Amniotic stem cell (primary cell): ENCODE measurements at places on chromosomes 2 and 18.
A peak's percentile ranks its signal among the peaks of the same experiment; 100 is the strongest.

- no peak for DNase-seq
These were observed 66.2 kb downstream of the CYP26B1 start for GRCh38 chr2:72081451-72081850.

DNA sequence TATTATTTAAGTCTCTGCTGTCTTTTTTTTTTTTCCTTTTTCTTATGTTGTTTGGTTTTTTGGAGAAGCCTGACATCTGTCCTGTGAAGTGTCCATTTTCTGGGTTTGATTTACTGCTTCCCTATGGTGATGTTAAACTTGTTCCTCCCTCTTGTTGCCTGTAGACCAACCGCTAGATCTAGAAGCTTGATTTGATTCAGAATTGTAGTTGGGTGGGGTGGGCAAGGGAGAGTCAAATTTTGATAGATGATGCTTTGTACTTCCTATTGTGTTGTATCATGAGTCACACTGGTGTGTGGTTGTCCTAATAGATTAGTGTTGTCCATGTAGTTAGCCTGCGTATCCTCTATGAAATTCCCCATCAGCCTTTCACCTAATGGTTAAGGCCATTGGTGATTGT lies 35.4 kb downstream of the CAB39 start:
- no peak for DNase-seq

DNA sequence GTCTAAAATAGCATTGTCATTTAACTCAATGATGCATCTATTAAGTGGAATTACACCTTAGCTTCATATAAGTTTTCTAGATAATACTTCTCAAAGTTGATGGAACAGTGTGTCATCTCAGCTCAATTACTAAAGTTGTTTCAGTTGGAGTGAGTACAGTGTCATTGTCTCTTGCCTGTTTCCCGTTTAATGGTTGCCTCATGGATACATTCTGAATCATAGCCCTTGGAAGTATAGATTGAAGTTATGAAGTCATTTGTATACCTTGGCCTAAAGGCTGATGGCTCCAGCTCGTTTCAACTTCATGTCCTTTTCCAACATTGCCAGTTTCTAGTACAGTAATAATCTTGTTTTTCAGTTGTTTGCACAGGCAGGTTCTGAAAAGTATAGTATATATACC lies 130.5 kb upstream of the NOSTRIN start:
- no peak for DNase-seq

- no peak for DNase-seq
These were observed 139.9 kb upstream of the EPAS1 start for GRCh38 chr2:46157072-46157965.

- DNase-seq, result no peak
These were observed 92.6 kb upstream of the FAM117B start for GRCh38 chr2:202542142-202542541.

- no peak for DNase-seq
These were observed 147.8 kb upstream of the FHL2 start for GRCh38 chr2:105546628-105546974.

DNA sequence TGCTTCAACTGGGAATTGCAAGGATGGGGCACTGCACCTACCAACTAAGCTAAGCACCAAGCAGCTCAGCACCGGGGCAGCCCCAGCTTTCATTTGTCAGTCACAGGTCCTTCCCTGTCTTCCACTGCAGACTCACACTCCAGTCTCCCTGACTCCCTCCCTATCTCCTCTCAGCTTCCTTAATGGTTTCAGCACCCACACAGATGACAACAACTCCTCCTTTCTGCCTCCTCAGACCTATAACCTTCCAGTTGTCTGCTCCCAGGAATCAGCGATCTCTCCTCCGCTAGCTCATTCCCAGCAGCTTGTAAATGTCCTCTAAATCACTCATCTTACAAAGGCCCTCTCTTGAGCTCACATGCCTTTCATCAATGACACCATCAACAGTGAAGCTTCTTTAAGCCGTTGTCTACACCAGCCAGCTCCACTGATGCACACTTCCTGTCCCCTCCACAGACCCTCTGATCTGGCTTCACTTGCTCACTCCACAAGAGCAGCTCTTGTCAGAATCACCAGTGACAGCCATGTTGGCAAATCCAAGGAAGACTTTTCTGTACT lies 32.1 kb downstream of the CLASP1 start:
- no peak for DNase-seq

DNA sequence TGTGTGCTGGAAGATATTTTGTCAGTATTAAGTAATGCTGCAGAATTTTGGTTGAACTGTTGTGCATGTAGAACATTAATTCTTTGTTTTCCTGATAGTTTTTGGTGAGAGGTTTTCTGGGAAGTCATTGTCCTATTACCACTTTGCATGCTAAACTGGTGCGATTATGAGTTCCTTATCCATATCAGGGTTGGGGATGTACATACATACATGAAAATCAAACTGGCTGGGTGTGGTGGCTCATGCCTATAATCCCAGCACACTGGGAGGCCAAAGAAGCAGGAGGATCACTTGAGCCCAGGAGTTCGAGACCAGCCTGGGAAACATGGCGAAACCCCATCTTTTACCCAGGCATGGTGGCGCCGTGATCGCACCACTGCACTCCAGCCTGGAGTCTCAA lies 34.6 kb downstream of the ASAP2 start:
- DNase-seq, result no peak

GRCh38 chr2:236661061-236661761 lies 91.6 kb downstream of the ACKR3 start:
- no peak for DNase-seq

DNA sequence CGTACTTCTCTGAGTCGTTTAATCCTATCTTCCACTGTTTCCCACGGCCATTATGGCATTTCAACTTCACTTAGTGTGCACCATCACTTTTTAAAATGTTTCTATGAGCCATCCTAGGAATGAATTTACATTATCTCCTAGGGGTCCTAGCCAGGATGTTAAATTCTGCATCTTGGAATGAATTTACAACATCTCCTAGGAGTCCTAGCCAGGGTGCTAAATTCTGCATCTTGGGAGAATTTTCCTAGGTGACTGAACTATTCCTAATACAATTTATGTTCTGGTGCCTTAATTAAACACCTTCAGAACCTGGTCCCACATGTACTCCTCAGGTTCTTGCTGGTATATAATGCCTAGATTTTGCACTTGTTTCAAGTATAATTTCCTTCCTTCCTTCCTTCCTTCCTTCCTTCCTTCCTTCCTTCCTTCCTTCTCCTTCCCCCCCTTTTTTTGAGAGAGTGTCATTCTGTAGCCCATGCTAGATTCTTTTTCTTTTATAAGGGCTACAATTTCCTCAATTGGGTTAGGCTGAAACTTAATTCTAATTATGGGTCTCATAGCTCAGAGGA lies 72.1 kb downstream of the TBR1 start:
- no peak for DNase-seq

DNA sequence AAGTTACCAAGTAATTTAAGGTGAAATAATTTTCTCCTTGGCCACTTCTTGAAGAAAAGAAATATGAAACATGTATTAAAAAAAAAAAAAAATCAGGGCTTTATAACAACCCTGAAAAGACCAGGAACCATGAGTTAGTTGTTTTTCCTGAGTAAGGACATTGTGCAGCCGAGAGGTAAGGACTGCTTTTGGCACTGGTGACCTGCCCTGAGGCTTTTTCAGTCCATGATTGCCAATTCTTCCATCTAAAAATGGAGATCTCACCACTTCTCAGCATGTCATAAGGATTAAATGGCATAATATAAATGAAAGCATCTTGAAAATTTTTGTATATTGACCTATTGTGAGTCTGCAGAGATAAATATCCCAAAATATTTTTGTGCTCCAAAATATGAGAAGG lies 244.3 kb downstream of the NRXN1 start:
- no peak for DNase-seq

DNA sequence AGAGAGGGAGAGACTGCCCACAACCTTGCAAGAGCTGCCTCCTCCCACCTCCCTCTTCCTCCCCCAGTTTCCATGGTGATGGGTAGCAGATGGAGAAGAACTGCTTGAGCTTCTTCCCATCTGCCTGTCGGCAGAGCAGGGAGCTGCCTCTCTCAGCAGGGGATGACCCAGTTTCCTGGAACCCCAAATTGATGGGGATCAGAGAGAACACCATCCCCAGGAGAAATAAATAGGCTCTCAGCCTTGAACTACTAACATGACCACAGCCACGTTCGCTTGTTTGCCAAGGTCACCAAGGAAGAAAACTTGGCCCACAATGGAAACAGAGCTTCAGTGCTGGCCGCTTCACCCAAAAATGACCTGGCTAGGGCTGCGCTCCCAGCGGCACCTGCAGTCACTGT lies 82.2 kb downstream of the ADD2 start:
- DNase-seq, result no peak

DNA sequence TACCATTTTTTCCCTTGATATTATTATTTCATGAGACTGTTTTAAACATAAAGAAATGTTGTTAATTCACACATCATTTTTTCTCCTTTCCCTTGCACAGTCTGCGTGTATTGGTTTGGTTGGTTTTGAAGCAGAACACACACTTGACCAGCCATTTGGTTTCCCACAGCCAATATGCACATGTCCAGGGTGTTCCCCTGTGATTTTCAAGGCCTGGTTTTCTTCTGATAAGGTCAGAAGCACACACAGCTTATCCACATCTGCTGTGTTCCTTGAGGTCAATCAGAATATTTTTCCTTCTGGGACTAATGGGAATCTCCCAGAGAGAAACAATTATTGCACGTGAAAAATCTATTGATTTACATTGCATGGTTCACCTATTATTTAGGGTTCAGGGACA lies 103.2 kb upstream of the EFEMP1 start:
- DNase-seq, result no peak

DNA sequence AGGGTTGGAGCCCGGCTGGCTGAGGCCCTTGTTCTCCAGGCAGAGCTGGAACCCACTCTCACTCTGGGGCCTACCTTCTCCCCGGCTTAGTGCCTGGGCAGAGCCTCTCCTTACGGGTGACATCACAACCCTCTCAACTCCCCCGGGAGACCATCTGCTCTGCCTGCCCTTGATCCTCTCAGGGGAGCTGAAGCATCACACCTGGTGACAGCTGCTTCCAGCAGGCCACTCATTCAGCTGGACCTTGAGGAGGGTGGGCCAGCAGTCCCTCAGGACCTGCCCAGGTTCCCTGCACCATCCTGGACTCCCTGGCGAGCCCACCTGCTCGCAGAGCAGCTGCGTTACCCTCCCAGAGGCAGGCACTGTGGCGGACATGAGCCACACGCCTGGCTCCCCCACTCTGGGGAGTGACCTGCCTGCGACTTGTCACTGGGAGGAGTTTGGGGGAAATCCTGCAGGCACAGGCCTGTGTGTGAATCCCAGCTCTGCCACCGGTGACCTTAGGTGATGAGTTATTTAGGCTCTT lies 13.1 kb downstream of the HS6ST1 start:
- DNase-seq, result no peak

GRCh38 chr2:98376301-98376910 lies 30.1 kb downstream of the CNGA3 start:
- DNase-seq, result no peak

GRCh38 chr2:36329746-36330472 lies 25.7 kb upstream of the CRIM1 start:
- DNase-seq, result peak; percentile 15

DNA sequence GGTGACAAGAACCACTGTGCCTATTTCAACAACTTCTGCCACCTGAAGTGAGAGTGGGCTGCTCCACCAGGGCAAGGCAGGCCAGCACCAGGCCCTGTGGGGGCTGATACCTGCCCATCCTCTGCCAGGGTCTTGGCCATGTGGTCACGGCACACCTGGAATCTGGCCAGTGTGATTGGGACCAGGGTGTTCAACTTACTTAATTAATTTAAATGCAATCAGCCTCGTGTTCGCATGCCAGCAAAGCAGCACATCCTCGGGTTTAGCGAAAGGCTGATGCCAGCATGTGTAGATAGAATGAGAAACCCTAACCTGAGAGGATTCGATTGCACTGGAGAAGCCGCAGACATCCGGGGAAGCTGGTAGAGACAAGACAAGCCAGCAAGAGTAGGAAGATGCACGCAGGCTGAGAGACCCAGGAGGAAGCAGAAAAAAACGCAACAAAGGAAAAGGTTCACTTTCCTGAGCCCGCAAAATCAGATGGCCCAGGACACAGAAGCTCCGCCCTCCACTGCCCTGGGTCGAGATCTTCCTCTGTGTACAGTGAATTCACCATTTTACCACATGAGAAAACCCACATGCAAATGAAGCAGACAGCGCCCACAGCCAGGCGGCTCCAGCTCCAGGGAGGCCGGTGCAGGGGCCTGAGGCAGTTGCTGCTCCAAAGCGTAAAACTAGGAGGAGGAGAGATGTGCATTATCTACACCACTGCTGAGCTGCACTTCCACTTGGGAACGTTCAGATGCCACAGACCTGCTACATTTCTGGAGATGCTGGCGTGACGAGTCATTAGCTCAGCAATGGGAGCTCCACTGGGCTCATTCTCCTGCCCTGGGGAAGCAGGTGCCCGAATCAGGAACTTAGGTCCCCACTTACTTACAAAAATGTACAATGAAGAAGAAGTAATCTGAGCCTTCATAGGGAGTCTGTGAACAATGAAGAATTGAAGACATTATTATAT lies 92.1 kb downstream of the TMEM18 start:
- DNase-seq, result no peak

- DNase-seq, result no peak
These were observed 80.8 kb upstream of the MGAT4A start for GRCh38 chr2:98811766-98812165.

- no peak for DNase-seq
These were observed 60.3 kb downstream of the FARSB start for GRCh38 chr2:222595581-222595980.

GRCh38 chr2:127170452-127171197 lies 49.5 kb downstream of the CYP27C1 start:
- DNase-seq, result no peak

DNA sequence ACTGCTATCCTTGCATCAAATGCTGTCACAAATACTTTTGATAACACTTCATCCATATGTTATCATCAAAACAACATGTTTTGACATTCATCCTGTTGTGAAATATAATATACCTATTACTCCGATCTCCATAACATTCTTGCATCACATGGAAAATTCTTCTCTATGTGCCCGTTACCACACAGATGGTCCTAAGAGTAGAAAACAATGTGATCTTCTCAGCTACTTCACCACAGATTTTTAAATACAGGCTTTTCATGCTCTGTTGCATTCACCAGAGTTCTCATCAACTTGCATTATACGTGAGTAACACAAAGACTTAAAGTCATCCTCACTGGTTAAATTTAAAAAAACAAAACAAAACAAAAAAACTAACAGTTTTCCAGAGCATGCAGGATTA lies 1603.3 kb upstream of the ZEB2 start:
- DNase-seq, result no peak

- DNase-seq, result no peak
These were observed 229.2 kb upstream of the TFPI start for GRCh38 chr2:187783446-187783845.

DNA sequence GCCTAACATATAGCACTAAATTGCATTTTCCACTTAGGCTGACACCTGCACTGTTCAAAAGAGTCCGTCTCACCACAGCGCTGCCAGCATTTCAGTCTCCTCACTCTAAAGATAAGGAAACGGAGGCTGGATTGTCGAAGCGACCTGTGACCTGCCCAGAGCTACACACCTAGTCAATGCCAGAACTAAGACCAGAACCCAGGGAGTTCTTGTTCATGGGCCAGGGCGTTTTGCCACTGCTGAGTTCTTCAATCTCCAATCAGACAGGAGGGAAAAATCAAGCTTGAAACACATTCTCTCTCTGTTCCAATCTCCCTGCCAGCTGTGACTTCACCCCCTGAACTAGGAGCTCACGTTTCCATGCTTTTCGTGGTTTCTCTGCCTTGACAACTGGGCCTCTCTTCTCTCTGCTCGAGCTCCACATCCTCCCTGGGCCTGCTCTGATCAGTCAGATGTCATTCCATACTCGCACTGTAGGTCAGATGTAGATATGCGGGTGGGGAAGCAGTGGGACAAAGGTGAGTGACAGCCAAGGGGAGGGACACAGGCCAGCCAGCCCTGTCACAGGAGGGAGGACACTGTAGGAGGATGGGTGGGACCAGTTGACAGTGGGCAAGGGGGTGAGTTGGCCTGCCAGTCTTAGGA lies 221.1 kb upstream of the SMAD2 start:
- no peak for DNase-seq
